OCI-LY7 (cell line): ENCODE measurements at places on chromosomes 2 and 18. TPM values are rescaled to one million over a fixed set of nuclear protein-coding genes. Genes with fewer than 3 reads are reported as not detected.

CETN1 gene
- total RNA-seq: not detected in 2 replicates

RIT2 gene
- not detected in 2 replicates for total RNA-seq

RAB6C gene
- total RNA-seq: not detected in 2 replicates

SNED1 gene
- 13.6 and 15.3 TPM in 2 replicates for total RNA-seq

LINC00305 gene
- not detected in 2 replicates for total RNA-seq

EXOC6B gene
- total RNA-seq: 3.9 and 5.1 TPM in 2 replicates

MC4R gene
- not detected in 2 replicates for total RNA-seq

TTN gene
- total RNA-seq: under 0.01 and 0.02 TPM in 2 replicates

ST8SIA5 gene
- total RNA-seq: not detected in 2 replicates

WDSUB1 gene
- total RNA-seq: 5.3 and 5.5 TPM in 2 replicates

STK16 gene
- 39.5 and 42.8 TPM in 2 replicates for total RNA-seq

GPR17 gene
- not detected in 2 replicates for total RNA-seq
